ENCODE measurements at places on chromosomes 2 and 18.

- no peak for DNase-seq
Measured at GRCh38 chr2:165219481-165219880, 15.6 kb upstream of the SCN3A start.

DNA sequence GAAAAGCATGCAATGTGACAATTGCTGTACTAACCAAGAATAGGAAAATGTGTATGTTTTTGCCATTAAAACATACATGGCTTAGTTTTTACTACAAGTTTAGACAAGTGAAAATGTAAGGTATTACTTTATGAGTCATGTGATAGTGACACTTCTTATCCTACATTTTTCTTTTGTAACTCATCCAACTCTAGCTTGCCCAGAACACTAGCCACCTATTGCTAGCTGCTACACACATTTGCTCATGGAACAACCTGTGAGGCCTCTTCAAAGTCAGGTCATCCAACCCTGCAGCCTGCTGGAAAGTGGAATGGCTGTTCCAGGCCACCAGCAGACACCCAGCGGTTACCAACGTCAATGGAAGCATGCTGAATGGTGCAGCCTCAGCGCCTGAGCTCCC lies 1043.9 kb downstream of the TMEM182 start:
- DNase-seq: no peak

DNA sequence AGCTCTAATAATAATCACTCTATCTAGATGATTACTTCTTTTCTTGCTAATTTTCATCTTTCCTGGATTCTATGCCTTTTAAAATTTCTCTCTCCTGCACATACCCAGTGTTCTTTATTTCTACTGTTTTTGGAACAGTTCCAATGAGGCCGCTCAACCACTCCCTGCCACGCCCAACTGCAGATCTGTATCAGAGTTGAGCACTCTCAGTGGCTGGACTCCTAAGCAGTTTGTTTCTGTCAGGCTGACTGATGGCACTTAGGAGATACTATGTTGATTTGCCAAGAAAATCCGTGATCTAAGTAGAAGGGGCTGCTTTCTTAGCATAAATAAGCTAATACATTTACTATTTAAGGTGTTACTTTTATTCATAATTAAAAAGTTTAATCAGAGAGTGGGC lies 192.8 kb downstream of the ARHGAP15 start:
- DNase-seq: no peak

DNA sequence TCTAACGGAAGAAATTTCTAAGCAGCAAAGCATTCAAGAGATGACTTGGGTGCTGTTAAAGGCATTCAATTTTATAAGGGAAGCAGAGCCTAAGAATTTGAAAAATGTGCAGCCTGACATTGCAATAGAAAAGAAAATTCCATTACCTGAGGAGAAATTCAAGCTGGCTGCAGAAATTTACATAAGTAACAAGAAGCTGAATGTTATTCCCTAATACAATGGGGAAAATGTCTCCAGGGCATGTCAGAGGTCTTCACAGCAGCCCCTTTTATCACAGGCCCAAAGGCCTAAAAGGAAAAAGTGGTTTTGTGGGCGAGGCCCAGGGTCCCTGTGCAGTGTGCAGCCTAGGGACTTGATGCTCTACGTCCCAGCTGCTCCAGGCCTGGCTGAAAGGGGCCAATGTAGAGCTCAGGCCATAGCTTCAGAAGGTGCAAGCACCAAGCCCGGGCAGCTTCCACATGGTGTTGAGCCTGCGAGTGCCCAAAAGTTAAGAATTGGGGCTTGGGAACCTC lies 306.7 kb downstream of the RDH14 start:
- DNase-seq: no peak

- DNase-seq: peak; percentile 76
Measured at GRCh38 chr2:237512774-237513466, 25.9 kb downstream of the MLPH start.

DNA sequence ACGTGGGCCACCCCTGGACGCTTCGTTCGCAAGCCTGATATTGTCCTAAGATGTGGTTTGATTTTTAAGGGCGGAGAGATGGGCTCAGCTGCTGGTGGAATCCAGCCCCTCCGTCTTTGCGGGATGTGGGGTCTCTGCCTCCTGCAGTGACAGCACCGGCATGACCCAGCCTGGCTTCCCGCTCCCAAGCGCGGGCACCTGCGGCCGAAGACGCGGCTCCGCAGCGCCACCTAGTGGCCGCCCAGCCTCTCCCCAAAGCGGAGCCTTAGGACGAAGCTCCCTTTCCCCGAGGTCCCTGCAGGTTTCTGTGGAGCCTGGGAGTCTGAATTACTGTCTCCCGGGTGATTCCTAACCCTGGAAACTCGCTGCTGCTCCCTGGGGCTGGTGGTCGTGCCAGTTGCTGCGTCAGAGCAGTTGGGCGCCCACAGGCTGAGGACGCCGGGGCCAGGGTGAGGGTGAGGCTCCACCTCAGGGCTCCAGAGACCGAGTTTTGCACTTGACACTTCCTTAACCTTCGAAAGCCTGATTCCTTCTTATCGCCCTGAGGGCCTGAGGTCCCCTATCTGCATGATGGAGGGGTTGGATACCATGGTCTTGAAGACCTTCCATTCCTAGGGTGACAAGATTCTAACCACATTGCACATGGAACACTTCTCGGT lies 137.5 kb downstream of the TPO start:
- DNase-seq: peak; percentile 70

- no peak for DNase-seq
Measured at GRCh38 chr2:238103465-238104225, 3.5 kb downstream of the ESPNL start.

GRCh38 chr2:240563951-240564560 lies 3.9 kb downstream of the DUSP28 start:
- DNase-seq: no peak

DNA sequence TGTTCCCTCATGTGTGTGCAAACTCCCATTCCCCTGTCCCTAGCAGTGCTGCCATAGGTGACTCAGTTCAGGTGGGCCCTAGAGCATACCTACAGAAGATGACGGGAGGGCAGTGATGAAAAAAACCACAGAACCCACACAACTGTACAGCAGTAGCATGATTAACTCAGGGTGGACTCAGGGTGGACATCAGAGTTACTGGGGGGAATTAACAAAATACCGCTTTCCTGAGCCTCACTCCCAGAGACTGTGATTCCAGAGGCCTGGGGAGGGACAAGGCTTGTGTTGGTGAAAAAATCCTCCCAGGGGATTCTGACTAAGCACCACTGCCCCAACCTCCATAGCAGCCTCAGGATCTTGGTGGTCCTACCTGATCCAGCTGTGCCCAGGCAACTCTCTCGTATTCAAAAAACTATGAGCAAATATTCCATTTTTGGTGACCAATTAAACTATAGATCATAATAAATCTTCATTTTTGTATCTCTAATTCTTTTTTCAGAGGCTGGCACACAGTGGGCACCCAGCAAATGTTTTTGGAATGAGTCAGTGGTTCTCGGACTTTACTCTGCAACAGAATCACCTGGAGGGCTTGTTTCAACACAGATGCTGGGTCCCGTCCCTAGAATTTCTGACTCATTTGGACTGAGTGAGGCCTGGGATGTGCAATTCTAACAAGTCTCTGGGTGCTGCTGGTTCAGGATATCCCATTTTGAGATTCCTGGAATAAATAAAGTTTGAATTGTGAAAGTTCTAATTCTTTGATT lies 84.1 kb upstream of the NABP1 start:
- no peak for DNase-seq

DNA sequence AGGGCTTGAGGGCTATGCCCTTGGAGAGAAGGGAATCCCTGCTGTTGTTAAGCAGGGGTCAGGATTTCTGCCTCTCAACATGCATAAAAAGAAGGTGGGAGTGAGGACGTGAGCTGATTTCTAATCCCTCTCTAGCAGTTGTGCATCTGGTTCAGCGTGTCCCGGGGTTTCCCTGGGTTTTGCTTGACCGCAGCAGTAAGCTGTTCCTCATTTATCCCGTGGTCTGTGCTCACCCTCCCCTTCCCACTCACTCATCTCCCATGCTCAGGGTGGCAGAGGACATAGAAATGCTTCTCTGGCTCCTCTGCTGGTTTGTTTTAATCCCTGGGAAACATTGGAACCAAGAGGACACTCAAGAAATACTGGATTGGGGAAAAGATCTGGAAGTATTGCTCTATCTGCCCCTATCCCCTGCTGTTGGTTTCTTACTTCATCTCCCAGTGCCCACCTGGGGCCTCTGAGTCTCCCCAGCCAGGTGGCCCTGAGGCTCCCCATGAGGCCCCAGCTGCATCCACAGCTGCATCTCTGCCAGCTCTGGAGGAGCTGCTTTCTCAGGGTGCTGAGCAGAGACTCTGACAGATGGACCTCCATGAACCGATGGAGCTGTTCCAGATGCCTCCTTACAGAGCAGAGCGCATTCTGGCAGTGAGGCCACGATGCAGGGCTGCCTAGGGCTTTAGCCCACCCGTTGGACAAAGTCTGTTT lies 36.1 kb downstream of the TET3 start:
- DNase-seq: no peak

DNA sequence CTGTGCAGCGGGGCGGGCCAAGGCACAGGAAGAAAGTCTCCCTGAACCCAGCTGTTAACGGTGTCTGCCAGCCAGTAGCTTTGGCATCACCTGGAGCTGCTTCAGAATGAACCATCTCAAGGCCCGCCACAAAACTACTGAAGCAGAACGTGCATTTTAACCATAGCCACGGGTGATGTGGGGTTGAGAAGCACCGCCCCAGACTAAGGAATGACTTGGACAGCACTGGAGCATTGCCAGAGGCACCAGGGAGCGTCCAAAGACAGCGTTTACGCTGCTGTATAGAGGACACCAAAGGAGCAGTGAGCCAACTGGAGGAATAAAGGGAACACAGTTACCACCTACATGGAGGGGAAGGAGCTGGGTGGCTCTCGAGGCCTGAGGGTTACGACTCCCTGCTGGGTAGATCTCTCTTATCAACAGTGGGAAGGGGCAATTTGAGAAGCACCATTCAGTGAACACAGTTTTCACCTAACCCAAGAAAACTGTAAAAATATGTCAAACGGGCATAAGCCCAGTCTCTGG lies 28.4 kb upstream of the LONRF2 start:
- no peak for DNase-seq

DNA sequence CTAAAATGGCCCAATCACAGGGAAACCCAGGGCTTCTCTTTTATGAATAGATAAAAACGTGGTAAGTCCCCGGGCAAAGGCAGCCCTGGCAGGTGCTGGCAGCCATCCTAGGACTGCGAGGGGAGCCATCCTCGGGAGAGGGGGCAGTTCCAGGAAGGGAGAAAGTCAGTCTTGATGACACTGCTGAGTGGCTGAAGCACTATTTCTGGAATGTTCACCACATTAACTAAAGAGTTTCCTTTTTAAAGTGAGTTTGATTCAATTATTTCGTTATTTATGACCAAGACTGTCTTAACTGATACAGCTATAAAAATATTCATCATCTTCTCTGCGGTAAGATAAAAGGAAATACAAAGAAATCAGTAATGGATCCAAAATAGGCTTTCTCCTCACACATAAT lies 20.4 kb downstream of the TTR start:
- DNase-seq: no peak

DNA sequence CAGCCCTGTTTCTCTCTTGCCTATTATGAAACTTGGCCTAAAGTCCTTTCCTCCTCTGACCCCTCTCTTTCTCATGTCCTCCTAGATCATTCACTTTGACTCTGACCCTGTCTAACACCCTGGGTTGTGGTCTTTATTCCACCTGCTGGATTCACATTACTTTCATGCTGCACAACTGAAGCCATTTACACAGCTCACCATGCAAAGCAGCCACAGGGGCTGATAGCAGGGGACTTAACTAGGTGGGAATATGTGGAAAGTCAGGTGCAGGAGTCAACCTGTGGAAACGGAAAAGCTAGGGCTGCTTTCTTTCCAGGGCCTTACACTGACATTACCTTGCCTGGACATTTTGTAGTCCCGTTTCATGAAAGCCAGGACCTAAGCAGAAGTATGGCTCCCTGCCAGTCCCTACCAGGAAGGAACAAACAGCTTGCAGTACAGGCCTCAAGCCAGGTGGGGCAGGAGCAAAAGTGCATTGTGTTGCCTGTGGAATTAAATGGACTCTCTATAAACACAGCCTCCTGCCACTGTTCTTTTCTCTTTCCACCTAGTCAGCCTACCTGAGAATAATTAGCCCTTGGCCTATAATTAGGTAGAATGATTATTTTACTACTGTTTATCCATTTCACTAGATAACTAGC lies 11.8 kb downstream of the MAPRE3 start:
- peak; percentile 13 for DNase-seq

DNA sequence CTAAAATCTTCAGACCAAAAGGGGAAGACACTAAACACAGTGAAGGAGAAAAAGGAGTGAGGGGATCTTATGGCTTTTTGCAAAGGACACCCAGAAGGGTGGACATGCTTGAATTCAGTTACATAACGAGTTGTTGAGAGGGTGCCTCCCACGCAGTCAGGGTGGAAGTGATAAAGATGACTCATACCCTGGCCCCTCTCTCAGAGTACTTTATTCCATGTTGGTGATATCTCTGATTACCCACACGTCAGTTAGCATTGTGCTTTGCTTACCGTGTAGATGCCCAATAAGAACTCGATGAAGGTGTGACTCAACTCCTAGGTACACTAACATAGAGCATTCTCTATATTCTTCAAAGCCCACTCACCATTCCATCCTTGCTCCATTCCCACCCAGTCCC lies 44.4 kb downstream of the EN1 start:
- no peak for DNase-seq

- peak; percentile 6 for DNase-seq
Measured at GRCh38 chr2:240162032-240162431, 21.6 kb upstream of the OTOS start.

GRCh38 chr2:19669559-19669958 lies 232.2 kb downstream of the TTC32 start:
- no peak for DNase-seq

DNA sequence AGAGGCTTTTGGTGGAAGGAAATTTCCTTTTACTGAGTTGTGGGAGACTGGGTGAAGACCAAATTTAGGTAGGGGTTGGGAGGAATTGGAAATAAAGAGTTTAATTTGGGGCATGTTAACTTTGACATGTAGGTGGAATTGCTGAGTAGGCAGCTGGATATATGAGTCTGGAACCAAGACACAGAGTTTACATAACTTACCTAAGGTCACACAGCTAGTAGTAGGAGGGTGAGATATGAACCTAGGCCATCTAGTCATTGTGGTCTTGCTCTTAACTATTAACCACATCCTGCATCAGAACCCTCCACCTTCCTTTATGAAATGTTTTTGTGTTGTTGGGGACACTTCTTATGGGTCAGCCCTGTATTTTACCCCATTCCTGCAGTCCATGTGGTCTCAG lies 113.1 kb downstream of the ICOS start:
- DNase-seq: no peak

All from activated naive CD4-positive, alpha-beta T cell treated with anti-CD3 and anti-CD28 coated beads, Interleukin-2, amount 50 U/mL, for 16 hours (primary cell).